ENCODE measurements at places on chromosomes 6 and 20.

DNA sequence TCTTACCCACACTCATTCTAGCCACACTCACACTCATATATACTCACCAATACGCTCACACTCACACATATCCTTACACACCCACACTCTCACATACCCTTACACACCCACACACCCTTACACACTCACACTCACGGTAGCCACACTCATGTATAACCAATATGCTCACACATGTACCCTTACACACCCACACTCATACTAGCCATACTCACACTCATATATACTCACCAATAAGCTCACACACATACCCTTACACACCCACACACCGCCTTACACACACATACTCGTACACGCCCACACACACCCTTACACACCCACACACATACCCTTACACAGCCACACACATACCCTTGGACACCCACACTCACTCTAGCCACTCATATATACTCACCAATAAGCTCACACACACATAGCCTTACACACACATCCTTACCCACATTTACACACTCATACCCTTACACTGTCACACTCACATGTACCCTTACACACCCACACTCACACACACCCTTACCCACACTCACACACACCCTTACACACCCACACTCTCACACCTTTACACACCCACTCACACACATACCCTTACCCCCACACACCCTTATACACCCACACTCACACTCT, 192.5 kb upstream of the SNX9 start:
- no peak for DNase-seq

DNA sequence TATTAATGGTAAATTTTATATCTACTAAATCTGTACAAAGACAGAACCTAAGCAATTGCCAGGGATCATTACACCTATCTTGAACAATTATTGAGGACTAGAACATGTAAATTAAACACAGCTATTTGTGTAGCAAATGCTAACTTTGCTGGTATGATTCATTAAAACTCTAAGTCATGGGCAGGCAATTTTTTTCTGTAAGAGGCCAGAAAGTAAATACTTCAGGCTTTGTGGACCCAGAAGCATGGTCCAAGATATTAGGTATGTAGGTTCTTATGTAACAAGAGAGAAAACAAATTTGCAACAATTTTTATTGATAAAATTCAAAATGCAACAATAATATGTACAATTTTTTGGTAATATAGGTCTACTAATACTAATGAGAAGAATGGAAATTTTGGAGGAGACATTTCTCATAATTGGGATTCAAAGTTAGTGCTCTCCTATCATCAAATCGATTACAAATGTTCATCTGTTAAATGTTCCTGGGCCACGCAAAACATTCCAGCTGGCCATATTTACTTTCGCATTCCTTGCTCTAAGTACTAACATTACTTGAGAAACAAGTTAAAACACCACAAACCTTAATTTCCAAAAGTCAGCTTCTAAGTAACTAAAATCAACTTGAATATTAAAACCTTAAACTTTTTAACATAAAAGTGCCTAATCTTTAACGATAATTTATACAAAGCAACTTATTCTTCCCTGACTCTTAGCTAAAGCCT, 4.3 kb downstream of the TMEM30A start:
- DNase-seq: no peak

GRCh38 chr6:4271761-4272470, 136.5 kb upstream of the ECI2 start:
- no peak for DNase-seq

DNA sequence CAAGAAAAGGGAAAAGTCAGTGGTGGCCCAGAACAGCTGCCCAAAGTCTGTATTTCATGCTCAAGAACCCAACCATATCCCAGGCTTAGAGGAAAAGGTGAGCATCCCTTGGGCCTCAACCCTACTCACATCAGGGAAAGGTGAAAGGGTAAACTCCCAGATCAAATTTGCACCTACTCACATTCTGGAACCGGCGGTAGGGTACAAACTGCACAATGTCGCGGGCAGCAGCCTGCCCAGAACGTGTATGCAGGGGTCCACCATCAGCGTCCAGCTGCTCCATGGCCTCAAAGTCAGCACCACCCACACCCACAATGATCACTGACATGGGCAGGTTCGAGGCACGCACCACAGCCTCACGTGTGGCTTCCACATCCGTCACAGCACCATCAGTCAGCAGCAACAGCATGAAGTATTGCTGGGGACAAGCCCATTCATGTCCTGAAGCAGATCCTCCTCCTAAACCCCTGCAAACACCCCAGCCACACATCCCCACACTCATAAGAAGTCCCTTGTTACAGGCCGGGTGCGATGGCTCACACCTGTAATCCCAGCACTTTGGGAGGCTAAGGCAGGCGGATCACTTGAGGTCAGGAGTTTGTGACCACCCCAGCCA, 10.9 kb downstream of the SPAG4 start:
- DNase-seq: no peak

- DNase-seq: no peak
Measured at GRCh38 chr20:56859039-56859800, 230.1 kb downstream of the TFAP2C start.

DNA sequence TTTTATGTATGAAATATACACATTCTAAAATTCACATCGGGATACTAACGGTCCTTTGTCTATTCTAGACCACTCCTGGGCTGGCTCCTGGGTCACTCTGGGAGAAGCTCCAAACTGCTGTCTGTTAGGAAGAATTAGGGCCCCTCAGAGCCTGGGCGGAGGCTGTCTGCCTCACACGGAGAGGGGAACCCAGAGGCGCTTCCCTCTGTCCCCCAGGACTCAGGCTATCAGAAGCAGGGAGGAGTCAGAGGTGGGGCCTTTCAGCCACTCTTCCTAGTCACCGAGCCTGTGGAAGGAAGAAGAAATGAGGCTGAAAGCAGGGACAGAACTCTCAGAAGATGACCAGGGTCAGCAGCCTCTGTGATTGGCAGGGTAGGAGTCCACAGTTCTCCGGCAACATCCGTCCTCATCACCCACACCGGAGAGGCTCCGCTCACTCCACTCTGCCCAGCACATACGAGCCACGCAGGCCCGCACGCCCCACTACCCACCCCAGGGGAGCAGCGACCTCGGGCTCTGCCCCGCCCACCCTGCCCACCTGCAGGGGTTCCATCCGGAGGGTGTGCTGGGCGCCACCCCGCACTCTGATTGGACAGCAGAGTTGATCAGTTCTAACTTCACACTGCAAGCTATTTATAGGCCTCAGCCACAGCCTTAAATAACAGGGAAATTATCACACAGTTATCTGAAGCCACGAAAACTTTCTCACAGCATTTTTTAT, 182.1 kb upstream of the AFDN start:
- no peak for DNase-seq

DNA sequence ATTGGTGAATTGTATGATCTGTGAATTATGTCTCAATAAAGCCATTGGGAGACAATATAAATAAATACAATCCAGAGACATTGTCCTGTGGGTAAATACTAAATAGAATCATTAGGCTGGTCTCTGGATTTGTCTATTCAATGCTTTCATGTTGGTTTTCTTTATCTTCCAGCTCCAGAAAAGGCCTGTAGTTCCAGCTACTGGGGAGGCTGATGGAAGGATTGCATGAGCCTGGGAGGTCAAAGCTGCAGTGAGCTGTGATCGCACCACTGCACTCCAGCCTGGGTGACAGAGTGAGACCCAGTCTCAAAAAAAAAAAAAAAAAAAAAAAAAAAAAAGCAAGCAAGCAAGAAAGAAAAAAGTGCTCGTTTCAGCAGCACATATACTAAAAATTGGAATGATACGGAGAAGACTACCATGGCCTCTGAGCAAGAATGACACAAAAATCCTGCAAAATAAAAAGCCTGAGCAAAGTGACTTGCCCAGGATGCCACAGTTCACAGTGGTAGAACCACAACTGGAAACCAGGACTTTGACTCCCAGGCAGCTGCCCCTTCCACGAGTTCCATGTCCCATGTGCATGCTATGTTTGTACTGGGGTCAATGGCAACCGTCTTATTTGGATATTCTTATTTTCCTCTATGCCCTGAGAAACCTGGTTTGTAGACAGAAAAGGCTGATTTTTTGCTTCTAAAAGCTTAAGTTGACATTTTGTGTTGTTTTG, 33.6 kb upstream of the GMPR start:
- DNase-seq: no peak

GRCh38 chr6:143136647-143137046, 76.0 kb downstream of the AIG1 start:
- DNase-seq: no peak

- DNase-seq: peak; percentile 69
Measured at GRCh38 chr6:21664314-21665109, 71.0 kb downstream of the SOX4 start.

GRCh38 chr6:125020385-125020784, 58.1 kb downstream of the RNF217 start:
- no peak for DNase-seq

Data from D341Med (cell line).